Stimulated activated CD8-positive, alpha-beta memory T cell treated with anti-CD3 and anti-CD28 coated beads, Interleukin-4, amount 100 ng/mL, for 4 hours (primary cell): ENCODE measurements at places on chromosomes 4 and X.

DNA sequence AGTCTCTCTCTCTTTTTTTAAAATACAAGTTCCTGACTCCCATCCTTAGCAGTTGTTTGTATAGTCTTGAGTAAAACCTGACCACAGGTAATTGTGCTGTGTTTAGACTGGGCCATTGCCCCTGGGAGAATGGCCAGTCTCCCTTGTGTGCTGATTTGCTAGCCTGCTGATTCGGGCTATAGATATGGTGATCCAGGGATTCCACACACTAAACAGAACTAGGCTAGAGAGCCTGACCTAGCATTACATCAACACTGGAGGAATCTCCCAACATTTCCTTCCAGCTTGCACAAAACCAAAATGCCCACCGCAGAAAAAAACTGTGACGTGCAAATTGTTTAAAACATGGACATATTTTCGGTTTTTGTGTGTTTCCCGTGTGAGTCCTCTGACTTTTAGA lies 5.1 kb downstream of the UPRT start:
- DNase-seq, result no peak

DNA sequence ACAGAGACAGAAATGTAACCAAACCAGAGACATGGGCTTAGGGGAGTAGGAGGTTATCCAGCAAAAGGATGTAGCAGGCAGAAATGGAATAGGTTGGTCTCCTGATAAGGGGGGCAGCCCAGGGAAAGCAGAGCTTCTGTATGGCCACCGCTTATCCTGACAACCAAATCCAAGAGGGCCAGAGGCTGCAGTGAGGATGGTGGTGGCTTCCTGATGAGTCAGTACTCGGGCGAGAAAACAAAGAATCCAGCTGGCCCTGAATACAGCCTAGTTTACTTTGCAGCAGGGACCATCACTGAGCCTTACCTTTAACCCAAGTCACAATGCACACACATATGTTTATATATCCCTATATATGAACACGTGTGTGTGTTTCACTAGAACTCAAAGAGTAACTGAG lies 129.7 kb upstream of the FTHL17 start:
- no peak for DNase-seq

GRCh38 chr4:122764071-122764820 lies 31.7 kb downstream of the BBS12 start:
- DNase-seq, result no peak

DNA sequence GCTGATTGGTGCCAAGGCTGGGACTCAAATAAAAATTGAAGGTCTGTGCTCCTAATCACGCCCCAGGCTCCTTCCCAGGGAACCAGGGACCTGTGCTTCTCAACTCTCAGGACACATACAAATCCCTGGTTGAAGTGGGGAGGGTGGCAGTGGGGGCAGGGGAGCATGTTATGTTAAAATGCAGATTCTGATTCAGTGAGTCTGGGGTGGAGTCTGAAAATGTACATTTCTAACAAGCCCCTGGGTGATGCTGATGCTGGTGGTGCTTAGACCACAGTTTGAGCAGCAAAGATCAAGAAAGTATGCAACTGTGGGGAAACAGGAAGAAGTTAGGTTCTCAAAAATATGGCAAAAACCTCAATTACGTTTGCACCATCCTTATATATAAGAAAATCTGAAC lies 236.5 kb downstream of the MAGEB17 start:
- no peak for DNase-seq

- no peak for DNase-seq
Observed at GRCh38 chr4:136931781-136932180, 600.5 kb downstream of the PCDH18 start.

DNA sequence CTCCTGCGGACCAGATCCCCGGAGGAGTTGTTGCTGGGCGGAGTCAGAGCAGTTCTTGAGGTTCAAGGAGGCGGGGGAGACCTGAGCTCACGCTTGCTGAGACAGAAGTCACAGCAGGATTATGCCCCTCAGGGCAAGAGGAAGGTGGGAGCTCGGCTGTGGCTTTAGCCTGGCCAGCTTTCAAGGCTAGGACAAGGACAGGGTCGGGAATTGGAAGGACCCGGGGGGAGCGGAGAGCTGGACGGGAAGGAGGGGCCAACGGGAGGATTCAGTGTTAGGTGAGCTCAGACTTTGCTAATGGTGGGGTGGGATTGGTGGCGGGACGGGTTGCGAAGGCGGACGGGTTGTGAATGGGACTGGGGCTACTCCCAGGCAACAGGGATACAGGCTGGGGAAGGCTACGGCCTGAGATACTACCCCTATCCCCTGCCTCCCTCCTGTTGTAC lies at the start of gene RIBC1:
TSS of gene RIBC1 (plus strand) at position 13 of the 446 bp plus-strand sequence. CDS start 3,404 bp downstream, outside the sequence.
- DNase-seq, result no peak

DNA sequence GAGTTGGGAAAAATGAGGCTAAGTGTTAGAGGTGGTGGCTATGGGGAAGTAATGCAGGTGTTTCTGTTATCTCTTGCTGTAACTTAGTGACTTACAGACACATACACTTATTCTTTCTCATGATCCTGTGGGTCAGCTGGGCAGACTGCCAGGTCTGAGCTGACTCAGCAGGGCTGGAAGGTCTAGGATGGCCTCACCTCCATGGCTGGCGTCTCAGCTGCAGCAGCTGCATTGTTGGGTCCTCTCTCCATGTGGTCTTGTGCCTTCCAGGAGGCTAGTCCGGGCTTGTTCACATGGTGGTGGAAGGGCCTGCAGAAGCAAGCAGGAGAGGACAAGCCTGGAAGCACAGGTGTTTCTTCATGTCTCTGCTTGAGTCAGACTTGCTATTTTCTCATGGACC lies 172.7 kb downstream of the NHS start:
- DNase-seq, result no peak

GRCh38 chrX:21946925-21947641 lies 6.6 kb downstream of the SMS start:
- DNase-seq, result no peak

- no peak for DNase-seq
Observed at GRCh38 chr4:23876418-23877089, 13.3 kb downstream of the PPARGC1A start.

DNA sequence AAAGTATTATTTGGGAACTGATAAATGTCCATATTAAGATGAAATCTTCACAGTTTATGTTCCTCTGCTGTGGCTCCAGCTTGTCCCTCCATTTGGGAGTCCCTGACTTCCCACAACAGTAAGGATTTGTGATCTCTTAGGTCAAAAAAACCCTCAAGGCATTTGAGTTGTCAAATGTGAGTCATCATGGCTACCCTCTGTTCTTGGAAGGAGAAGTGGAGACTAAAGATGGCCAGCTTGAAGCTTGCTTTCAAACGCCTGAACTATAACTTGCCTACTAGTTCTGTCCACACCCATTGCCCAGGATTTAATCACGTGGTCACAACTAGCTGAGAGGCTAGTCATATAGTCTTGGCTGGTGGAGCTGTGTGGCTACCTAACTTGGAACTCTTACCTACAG lies 107.8 kb downstream of the CCNG2 start:
- DNase-seq, result no peak

- no peak for DNase-seq
Observed at GRCh38 chr4:65502131-65502701, 168.1 kb downstream of the EPHA5 start.

GRCh38 chrX:25043192-25043591 lies 27.4 kb upstream of the ARX start:
- DNase-seq, result no peak

- no peak for DNase-seq
Observed at GRCh38 chr4:2817701-2818350, 24.9 kb downstream of the SH3BP2 start.

DNA sequence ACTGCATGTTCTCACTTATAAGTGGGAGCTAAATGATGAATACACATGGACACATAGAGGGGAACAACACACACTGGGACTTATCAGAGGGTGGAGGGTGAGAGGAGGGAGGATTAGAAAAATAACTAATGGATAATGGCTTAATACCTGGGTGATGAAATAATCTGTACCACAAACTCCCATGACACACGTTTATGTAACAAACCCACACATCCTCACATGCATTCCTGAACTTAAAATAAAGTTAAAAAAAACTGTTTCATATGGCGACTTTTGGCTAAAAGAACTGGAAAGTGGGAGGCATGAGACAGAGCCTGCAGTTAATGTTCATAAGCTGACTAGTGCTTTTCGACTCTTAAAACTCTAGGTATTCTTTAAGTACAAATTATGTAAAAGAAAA lies 98.9 kb upstream of the NPFFR2 start:
- no peak for DNase-seq

DNA sequence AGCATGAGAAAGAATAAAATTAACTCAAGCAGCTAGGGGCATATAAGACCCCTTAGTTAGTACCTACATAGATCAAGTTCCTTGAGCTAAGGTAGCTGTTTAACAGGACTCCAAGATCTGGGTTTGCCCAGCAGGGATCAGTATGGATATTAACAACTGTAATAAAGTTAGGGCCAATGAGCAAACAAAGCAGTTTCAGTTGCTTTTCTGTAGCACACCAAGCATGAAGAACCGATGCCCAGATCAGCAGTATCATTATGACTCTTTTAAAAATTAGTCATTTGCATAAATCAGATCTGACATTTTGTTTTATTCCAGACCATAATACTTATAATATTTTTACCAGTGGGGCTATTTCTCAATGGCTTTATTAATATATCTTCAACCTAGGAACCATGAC lies 80.9 kb downstream of the C4orf33 start:
- no peak for DNase-seq

- DNase-seq, result no peak
Observed at GRCh38 chr4:81453024-81453423, 18.7 kb downstream of the RASGEF1B start.

DNA sequence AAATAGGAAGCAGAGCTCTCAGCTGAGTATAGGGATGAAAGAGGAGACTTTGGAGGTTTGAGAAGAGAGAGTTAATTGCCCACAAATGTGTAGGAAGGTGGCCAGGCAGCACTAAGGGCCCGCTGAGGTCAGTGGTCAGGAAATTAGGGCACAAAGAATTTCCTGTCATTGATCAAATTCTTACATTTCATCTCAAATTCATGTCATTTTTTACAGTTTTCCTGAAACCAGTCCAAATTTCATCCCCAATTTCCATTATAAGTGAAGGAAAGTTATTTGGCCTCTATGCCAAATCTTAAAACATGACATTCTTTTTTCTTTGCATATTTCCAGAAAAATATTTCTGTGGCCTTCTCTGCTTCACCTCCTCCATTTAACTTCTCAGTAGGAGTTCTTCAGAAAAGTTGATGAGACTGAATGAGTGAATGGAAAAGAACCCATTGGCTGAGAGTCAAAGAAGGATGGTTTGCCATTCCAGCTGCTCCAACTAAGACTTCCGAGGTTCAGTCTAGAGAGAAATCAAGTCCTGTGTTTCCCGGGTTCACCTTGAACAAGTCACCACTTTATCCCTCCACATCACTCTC lies 68.7 kb upstream of the SPRY1 start:
- DNase-seq, result no peak

- peak; percentile 62 for DNase-seq
Observed at GRCh38 chr4:1337376-1337831, 9.6 kb upstream of the UVSSA start.

DNA sequence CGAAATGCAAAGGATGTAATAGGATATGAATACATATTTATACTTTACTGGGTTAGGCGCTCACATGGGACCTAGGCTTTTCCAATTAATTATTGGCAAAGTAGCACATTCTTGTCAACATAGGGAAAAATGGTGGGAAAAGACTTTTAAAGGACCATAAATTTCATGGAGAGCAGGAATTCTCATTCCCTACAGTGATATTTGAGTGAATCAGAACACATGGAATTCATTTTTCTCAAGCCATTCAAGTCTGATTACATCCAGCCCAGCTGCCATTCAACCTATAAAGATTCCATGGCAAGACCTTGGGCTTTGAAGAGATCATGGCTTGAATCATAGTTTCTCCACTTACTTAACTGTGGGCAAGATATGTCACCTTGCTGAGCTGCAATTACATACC lies 150.4 kb downstream of the SOWAHB start:
- DNase-seq, result no peak

- DNase-seq, result no peak
Observed at GRCh38 chr4:13411942-13412341, 72.2 kb downstream of the RAB28 start.

DNA sequence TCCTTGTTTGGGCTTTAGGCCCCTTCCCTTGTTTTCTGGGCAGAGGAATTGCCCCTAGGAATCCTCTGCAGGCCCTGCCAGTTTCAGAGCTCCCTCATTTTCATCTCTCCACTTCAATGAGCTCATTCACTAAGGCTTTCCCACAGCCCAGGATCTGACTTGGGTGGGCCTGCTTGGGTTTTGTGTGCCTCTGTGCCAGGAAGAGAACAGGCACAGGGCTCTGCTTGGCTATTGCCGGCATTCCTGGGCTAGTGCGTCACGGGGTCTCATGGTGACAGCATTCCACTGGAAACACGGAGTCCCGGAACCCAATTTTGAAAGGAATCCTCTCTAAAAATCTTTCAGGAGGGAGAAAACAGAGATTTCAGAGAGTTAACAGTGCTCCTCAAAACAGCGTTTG lies 150.5 kb downstream of the VCX3A start:
- DNase-seq, result no peak

- DNase-seq, result no peak
Observed at GRCh38 chr4:7313347-7313811, 121.0 kb downstream of the SORCS2 start.

DNA sequence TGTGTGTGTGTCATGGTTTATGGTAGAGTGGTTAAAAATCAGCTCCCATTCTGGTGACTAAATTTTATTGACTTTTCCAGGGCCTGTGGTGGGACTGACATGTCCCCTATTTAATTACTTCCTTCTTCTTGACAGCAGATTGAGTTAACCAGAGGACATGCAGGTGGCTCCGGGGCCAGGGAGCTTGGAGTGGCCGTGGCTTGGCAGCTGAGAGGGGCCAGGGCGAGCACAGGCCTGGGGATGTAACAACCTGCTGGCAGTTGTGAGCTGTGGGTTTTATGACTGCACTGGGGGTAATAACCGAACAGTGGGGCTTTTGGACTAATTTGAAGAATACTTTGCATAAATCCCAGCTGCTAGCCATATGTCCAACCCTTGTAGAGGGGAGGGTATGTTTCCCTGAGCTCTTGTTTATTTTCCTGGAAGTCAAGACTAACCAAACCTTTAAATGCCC lies 186.0 kb downstream of the MID1IP1 start:
- no peak for DNase-seq

GRCh38 chr4:78566834-78567499 lies 15.4 kb downstream of the ANXA3 start:
- no peak for DNase-seq

DNA sequence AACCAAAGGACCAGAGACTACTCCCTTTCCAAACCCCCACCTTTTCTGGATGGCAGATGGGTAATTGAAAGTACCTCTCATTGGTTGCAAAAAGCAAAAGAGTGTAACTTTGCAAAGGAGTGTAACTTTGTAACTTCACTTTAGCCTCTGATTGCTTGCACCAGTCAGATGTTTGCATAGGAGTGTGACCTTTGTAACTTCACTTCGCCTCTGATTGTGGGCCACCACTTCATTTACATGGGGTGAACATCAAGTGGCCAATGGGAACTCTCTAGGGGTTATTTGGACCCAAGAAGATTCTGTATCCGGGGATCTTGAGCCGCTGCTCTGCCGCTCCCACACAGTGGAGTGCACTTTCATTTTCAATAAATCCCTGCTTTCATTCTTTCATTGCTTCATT lies 9.9 kb upstream of the SLC25A43 start:
- DNase-seq, result no peak
